ENCODE measurements at places on chromosomes 1 and 21.

GRCh38 chr1:207429963-207430362 is 24.2 kb upstream of the CR2 start:
- DNase-seq: no peak

- no peak for DNase-seq
These were observed 180.4 kb downstream of the NTMT2 start for GRCh38 chr1:170326186-170326585.

DNA sequence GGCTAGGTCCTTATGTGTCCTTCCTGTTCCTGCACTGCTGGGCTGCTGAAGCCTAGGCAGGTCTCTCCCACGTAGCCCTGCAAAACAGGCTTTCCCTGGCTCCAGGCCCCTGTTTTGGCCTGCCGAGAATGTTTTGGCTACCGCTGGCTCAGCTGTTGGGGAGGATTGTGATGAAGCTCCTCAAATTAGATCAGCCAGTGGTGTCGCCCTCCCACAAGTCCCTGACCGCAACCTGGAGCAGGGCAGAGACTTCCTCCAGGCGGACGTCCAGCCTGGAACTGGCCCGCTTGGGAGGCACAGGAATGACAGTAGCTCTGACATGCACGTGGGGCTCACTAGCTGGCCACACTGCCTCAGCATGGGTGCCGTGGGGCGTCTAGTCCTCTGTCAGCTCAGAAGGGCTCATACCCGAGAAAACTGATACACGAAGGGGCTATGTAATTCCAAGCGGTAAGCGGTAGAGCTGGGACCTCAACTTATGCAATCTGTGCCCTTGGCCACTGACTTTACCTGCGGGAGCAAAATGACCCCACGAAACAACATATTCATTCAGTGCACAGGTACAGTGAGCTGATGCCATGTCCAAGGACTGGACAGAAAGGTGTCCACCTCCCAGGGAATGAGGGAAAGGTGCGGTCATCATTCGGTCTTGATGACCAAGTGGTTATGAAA is 26.6 kb downstream of the DHRS3 start:
- DNase-seq: no peak

- no peak for DNase-seq
These were observed 205.3 kb downstream of the DAB1 start for GRCh38 chr1:57218487-57219079.

GRCh38 chr1:233972951-233973635 is 68.6 kb downstream of the SLC35F3 start:
- no peak for DNase-seq
